ENCODE measurements at places on chromosomes 16 and 17. TPM values are rescaled to one million over a fixed set of nuclear protein-coding genes. Genes with fewer than 3 reads are reported as not detected.
A peak's percentile ranks its signal among the peaks of the same experiment; 100 is the strongest.

DNA sequence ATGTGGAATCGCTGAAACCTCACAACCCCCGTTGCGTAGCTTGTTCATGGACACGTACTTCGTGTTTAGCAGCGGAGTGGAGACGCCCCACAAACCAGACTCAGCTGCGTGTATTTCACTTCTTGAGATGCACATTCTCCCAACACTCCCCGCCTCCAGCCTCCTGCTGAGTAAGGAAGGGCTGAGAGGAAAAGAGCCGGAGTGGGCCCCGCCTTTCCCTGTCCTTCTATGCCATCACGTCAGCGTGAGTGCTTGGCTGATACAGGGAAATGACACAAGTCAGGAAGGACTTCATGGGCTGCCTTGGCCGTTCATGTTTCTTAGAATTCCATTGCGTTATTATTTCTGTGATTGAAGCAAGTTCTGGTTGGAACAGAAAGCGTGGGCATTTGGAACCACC lies 68.6 kb upstream of the CBX4 start:
- no peak for DNase-seq

GRCh38 chr17:58822148-58823050 lies 66.7 kb downstream of the PPM1E start:
- no peak for DNase-seq

DNA sequence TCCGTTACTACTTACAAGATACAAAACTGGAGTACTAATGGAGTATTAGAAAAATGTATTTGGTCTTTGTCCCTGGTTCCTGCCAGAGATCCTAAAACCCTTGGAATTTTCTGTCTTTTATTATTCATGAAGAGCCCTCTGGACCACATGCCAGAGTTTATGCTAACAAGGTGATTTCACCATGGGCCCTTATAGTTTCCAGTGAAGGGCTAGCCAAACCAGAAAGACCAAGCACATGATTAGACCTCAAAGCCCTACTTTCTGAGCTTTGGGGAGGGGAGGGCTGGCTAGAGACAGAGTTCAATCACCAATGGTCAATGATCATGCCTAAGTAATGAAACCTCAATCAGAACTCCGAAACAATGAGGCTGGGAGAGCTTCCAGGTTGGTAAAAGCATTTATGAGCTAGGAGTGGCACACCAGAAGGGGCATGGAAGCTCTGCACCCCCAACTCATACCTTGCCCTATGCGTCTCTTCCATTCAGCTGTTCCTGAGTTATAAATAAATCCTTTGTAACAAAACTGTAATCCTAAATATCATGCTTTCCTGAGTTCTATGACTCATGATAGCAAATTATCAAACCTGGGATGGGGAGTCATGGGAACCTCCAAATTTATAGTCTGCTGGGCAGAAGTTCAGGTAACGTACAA lies 10.4 kb downstream of the DCUN1D3 start:
- no peak for DNase-seq

- peak; percentile 48 for DNase-seq
These were observed 1.1 kb upstream of the TRPV3 start for GRCh38 chr17:3558603-3559269.

DNA sequence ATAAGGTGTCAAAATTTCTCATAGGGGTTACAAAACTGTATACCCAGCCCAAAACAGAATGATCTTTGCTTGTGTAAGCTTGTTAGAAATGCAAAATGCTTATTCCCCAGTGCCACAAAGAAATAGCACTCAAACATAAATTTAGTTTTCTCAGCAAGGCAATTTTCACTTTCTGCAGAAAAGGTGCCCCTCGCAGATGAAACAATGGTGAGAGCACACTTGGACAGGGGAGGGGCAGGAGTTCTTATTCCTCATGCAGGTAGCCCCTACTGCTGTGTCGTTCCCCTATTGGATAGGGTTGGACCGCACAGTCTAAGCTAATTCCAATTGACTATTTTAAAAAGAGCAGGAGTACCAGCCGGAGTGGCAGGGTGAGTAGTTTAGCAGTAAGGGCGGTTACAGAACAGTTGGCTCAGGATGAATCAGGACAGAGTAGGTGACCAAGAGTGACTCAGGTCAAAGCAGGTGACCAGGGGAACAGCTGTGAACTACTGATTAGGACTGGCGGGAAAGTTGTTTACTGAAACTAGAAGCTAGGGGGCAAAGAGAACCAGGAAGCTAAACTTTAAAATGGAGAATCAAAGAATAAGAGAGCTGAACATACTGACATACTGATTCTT lies 5.5 kb upstream of the LDHD start:
- no peak for DNase-seq

- DNase-seq, result no peak
These were observed 26.6 kb upstream of the MAF start for GRCh38 chr16:79627092-79627491.

DNA sequence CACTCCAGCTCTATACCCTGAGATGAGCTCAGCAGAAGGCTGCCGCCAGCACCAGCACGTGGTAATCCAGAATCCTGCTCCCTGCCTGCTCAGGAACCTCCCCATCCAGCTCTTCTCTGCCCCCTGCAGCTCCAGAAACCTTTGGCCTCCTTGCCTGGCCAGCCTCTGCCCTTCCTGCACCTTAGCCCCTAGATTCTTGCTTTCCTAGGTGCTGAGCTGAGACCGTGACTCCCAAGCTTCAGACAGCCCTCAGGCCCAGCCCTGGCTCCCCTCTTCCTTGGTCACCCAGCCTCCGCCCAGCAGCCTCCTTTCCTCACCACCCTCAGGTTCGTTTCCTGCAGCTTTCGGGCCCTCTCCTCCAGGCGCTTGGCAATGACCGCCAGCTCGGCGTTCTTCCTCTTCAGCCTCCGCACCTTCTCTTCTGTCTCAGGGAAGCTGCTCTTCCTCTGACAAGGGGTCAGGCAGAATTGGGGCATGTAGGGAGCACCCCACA lies 2.6 kb downstream of the TSPOAP1 start:
- no peak for DNase-seq

DNA sequence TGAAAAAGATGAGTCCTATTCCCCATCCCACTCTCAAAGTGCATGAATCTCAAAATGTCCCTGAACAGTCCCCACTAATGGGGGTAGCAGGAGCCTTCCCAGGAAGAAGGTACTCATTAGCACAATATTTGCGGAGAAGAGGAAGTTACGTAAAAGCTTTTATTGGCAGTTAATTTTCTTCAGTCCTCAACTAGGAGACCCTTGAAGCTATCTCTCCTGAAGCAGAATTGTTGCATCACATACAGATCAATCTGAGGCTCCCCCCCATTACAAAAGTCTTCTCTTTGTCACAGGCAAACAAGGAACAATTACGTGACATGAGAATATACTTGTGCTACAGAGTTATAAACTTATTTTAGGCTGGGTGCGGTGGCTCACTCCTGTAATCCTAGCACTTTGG lies 14.2 kb downstream of the SLFN12L start:
- no peak for DNase-seq

DNA sequence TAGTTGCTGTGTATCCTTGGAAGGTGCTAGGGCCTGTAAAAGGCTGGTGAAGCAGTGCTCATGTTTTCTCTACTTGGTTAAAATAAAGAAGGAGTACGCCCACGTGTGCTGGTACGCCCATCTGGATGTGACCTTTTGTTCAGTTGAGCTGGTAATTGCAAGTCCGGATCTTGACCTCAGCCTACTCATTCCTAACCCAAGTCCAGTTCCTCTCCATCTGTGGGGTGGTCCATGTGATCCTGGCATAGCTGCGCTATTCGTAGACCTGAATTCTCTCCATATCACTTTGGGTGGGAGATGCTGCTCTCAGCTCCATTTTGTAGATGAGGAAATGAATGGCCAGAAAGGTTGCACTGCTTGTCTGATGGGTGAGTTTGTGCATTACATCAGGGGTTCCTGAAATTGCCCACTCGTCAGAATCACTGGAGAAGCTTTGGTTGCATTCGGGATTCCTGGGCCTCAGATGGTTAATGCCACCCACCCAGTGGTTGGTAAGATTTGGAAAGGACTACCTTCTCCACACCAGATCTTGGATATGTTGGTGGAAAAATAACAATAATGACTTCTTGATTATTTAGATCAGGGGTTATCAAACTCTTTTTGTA lies 328.8 kb downstream of the CPPED1 start:
- no peak for DNase-seq

- no peak for DNase-seq
These were observed 418.7 kb upstream of the DYNLRB2 start for GRCh38 chr16:80122115-80122514.

GRCh38 chr17:8122924-8123694 lies 797 bp downstream of the HES7 start:
- DNase-seq, result peak; percentile 51

DNA sequence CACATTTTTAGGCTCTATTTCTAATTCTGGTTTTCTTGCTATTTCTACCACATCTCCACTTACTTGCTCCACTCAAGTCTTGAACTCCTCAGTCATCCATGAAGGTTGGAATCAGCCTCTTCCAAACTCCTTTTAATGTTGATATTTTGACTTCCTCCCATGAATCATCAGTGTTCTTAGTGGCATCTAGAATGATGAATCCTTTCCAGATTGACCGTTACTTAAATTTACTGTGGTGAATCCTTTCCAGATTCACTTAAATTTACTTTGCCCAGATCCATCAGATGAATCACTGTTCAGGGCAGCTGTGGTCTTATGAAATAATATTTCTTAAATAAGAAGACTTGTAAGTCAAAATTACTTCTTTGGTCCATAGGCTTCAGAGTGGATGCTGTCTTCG lies 32.4 kb downstream of the CLTC start:
- no peak for DNase-seq

DNA sequence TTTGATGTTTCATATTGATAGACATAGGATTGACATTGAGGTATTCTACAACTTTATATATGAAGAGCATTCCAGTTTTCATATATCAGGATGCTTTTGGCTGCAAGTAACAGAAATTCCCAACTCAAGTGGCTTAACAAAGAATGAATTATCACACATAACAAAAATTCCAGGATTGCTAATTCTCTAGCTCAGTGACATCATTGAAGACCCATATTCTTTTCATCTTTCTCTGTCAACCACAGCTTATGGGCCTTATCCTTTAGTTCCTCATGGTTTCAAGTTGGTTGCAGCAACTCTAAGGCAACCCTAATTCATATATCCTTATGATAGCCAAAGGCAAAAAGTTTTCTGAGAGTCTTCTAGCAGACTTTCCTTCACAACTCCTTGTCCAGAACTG lies 91.5 kb upstream of the HAS3 start:
- DNase-seq, result no peak

DNA sequence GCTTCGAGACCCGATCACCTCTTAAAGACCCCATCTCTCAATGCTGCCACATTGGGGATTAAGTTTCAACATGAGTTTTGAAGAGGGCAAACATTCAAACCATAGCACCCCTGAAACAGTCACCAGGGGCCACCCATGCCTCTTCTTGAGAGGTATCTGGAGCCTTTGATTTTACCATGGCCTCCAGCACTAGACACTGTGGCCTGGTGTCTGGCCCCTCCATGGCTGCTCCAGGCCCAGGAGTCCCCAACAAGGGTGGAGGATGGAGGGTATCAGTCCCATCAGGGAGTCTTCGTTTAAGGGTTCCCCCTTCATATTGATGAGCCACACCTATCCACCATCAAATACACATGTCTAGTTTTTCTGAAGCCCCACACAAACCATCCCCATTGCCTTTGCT lies 66.5 kb upstream of the CDH5 start:
- DNase-seq, result no peak

- DNase-seq, result no peak
These were observed 185.8 kb downstream of the HS3ST3A1 start for GRCh38 chr17:13415871-13416416.

DNA sequence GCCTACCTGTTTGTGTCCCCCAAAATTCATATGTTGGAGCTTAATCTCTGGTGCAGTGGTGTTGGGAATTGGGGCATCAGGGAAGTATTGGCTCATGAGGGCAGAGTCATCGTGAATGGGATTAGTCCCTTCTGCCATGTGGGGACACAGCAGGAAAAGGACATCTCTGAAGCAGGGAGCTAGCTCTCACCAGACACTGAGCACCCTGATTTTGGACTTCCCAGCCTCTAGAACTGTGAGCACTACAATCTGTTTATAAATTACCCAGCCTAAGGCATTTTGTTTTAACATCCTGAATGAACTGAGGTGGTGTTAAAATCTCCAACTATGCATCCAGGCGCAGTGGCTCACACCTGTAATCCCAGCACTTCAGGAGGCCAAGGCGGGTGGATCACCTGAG lies 206.0 kb downstream of the SEC14L1 start:
- DNase-seq, result no peak

DNA sequence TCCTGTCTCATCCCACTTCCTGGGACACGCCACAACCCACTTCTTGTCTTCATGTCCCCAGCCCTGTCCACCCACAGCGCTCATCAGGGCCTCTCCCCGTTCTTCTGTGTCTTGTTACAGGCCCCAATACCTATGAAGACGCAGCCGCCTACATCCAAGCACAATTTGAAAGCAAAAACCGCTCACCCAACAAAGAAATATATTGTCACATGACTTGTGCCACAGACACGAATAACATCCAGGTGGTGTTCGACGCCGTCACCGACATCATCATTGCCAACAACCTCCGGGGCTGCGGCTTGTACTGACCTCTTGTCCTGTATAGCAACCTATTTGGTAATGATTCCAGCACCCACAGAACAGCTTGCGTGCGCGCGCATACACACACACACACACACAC lies 70.6 kb downstream of the AMFR start:
- DNase-seq, result no peak

DNA sequence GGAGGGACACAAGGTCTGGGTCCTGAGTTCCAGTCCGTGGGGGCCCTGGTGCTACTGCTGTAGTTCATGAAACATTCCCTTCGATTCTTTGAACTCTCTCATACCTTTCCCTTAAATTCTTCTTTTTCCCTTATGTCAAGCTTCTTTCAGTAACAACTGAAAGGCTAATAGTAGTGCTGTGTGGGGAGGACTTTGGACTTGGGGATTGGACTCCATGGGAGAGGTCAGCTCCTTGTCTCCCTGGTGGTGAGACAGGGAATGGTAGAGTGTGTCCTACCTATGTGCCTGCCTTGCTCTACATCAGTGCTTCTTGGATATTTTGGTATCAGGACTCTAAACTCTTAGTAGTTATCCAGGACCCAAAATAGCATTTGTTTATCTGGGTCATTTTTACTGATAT lies 628.1 kb downstream of the WWOX start:
- no peak for DNase-seq

GRCh38 chr17:76673729-76674128 lies 30.2 kb upstream of the ST6GALNAC1 start:
- no peak for DNase-seq

Gene ICAM2
- 158 TPM for total RNA-seq

Gene ADAMTS18
- not detected for total RNA-seq

Gene THOC6
- 18.4 TPM for total RNA-seq

Gene ELAC2
- total RNA-seq, result 73.2 TPM

Gene UMOD
- not detected for total RNA-seq

Gene KRTAP2-1
- not detected for total RNA-seq

Gene SGF29
- 67.5 TPM for total RNA-seq

Gene KIF1C
- 36.9 TPM for total RNA-seq

Gene TIGD7
- total RNA-seq, result 19.0 TPM

Gene SLC5A11
- 0.70 TPM for total RNA-seq

Measured in CD4-positive, alpha-beta memory T cell (primary cell).